ENCODE measurements at places on chromosomes 2 and 18. TPM values are rescaled to one million over a fixed set of nuclear protein-coding genes. Genes with fewer than 3 reads are reported as not detected.

Gene TGIF1
- polyA plus RNA-seq: 49.1 TPM

- no peak overlapping the region for H3K27ac ChIP-seq
- DNase-seq: no peak
- no peak overlapping the region for H3K4me3 ChIP-seq
- H3K36me3 ChIP-seq: no peaks in the 10 kb centered on the region
- no peaks in the 10 kb centered on the region for H3K4me1 ChIP-seq
- H3K27me3 ChIP-seq: no peaks in the 10 kb centered on the region
Measured at GRCh38 chr2:103616891-103617290, 855.1 kb downstream of the TMEM182 start.

DNA sequence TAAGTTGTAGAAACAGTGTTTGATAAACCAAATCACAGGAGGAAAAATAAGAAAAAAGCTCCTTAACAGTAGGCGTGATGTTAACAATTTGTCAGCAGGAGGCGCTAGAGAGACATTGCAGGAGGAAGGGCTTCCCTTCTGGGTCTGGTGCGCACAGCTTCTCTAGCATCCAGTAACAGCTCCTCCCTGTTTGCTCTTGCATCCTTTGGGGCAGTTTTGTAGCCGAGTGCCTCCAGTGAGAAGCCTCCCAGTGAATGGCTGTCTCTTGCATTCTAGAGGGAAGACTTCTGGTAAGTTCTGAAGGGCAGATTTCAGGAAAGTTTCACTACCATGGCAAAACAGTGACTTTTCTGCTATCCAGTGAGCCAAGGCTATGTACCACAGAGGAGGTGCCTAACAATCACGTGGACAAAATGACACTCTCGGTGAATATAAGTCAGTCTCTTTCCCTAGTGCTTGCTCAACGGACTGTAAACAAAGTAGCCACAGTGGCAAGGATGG lies 9.5 kb upstream of the ZNF396 start:
- H3K36me3 ChIP-seq: no peaks in the 10 kb centered on the region
- peaks cover 12% of the 10 kb centered on the region for H3K27me3 ChIP-seq
- H3K27ac ChIP-seq: no peak overlapping the region

DNA sequence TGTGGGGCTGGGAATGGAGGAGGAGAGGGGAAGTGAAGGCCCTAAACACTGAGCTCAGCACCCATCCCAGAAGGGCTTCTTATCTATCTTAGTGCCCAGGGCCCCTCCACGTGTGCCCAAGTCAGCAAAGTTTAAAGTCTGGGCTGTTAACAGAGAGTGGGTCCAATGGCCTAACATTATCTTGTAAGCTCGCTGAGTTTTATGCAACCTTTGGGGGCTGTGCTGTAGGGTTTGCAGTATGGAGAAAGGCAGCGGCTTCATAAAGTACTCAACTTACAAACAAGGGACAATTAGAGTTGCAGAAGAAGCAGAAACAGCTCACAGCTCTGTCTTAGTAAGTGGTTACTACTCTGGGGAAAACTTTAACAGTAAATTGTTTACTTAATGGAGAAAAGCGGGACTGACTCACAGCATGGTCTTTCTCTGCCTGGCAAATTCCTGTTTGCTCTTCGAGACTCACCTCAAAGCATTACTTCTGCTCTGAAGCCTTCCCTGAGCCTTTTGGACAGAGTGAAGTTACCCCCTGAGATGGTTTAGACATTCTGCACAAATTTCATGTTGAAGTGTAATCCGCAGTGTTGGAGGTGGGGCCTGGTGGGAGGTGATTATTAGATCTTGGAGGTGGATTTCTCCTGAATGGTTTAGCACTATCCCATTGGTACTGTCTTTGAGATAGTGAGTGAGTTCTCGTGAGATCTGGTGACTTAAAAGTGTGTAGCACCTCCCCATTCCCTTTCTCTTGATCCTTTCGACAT lies 9.0 kb downstream of the ENOSF1 start:
- no peaks in the 10 kb centered on the region for H3K27me3 ChIP-seq
- peaks cover 10% of the 10 kb centered on the region for H3K36me3 ChIP-seq
- DNase-seq: no peak

Gene GREB1
- 0.67 TPM for polyA plus RNA-seq

DNA sequence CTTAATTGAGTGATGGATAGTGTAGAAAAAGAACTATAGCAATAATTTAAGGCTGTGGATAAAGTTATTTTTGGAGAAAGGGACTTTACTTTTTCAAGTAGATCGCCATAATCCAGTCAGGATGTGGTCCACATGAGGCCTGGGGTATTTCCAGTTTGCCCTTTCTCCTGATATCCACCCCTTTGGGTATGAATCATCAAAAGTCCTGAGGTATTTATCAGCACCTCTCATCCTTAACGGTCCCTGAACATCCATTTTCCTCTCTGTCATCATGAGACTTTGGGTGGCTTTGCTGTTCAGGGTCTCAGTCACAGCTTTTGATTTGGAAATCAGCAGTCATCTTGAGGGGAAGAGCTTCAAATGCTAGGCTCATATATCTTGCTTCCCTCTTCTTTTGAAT lies 39.3 kb upstream of the ELAC1 start:
- no peak overlapping the region for H3K4me3 ChIP-seq
- no peak overlapping the region for H3K27ac ChIP-seq
- no peaks in the 10 kb centered on the region for H3K27me3 ChIP-seq
- peaks cover 14% of the 10 kb centered on the region for H3K36me3 ChIP-seq

Gene ZNF514
- polyA plus RNA-seq: 5.0 TPM

GRCh38 chr18:33097126-33097525 lies 324.3 kb upstream of the KLHL14 start:
- H3K4me3 ChIP-seq: no peak overlapping the region
- H3K27ac ChIP-seq: no peak overlapping the region
- H3K27me3 ChIP-seq: no peaks in the 10 kb centered on the region
- no peak for DNase-seq
- no peaks in the 10 kb centered on the region for H3K4me1 ChIP-seq
- H3K36me3 ChIP-seq: no peaks in the 10 kb centered on the region

DNA sequence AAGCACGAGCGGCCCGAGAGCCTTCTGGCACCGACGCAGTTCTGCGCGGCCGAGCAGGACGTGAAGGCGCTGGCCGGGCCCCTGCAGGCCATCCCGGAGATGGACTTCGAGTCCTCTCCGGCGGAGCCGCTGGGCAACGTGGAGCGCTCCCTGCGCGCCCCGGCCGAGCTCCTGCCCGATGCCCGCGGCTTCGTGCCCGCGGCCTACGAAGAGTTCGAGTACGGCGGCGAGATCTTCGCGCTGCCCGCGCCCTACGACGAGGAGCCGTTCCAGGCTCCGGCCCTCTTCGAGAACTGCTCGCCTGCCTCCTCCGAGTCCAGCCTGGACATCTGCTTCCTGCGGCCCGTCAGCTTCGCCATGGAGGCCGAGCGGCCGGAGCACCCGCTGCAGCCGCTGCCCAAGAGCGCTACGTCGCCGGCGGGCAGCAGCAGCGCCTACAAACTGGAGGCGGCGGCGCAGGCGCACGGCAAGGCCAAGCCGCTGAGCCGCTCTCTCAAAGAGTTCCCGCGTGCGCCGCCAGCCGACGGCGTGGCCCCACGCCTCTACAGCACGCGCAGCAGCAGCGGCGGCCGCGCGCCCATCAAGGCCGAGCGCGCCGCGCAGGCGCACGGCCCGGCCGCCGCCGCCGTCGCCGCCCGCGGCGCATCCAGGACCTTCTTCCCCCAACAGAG lies 70.4 kb downstream of the ARHGEF33 start:
- no peaks in the 10 kb centered on the region for H3K36me3 ChIP-seq
- peaks cover 7% of the 10 kb centered on the region for H3K4me1 ChIP-seq
- H3K27me3 ChIP-seq: no peaks in the 10 kb centered on the region

DNA sequence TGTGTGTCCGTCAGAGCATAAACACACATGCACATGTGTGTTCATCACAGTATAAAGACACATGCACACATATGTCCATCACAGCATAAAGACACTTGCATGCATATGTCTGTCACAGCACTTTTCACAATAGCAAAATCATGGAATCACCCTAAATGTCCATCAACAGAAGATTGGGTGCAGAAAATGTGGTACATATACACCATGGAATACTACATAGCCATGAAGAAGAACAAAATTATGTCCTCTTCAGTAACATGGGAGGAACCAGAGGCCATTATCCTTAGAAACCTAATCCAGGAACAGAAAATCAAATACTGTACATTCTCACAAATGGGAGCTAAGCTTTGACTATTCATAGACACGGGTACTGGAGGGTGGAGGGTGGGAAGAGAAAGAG lies 732.2 kb downstream of the GALR1 start:
- H3K4me1 ChIP-seq: no peaks in the 10 kb centered on the region
- DNase-seq: no peak
- H3K27me3 ChIP-seq: no peaks in the 10 kb centered on the region
- H3K4me3 ChIP-seq: no peak overlapping the region
- no peak overlapping the region for H3K27ac ChIP-seq
- no peaks in the 10 kb centered on the region for H3K36me3 ChIP-seq

DNA sequence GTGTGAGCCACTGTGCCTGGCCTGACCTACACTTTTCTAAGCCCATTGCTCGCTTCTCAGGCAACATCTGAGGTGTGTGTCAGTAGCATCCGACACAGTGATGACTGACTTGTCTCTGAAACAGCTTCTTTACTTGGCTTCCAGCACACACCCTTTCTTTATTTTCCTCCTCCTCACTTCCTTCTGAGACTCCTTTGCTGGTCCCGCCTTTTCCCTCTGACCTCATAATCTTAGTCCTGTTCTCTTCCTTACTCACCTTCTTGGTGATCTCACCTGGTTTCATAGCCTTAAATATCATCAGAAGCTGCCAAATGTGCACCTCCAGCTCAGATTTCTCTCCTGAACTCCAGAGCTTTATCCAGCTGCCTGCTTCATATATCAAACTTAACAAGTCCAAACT lies 66.6 kb upstream of the PELI1 start:
- no peak overlapping the region for H3K27ac ChIP-seq
- H3K4me3 ChIP-seq: no peak overlapping the region

DNA sequence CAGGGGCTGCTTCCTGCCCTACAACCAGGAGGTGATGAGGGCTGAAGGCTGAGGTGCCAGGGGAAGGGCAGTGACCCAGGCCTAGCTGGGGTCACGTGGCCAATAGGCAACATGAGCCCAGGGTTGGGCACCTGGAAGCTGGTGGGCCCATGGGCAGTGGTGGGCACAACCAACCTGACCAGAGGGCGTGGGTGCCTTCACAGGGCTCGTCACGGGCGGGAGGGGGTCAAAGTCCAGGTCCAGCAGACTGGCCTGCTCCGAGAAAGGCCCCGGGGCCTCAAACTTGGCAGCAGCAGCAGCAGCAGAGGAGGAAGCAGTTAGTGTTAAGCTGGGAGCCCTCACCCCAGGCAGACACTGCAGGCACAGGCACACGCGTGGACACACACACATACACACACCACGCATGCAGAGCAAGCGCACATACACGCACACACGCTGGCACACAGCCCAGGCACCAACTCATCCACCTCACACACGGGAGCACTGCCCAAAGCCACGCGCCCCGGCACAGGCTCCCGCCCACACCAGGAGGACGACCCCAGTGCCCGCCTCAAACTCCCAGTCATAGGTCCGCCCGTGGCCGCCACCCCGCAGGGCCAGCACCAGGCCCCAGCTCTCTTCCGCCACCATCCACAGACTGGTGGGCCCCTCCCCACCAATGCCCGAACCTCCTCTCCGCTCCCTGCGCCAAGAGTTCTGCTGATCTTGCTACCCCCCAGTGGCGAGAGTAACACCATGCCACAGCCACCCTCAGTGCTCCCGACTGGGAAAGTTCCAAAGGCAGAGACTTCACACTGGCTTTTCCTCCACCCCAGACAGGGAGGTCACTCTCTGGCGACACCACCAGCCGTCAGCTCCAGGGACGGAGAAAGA lies 53.0 kb downstream of the BIN1 start:
- H3K27me3 ChIP-seq: no peaks in the 10 kb centered on the region
- H3K36me3 ChIP-seq: no peaks in the 10 kb centered on the region
- no peak overlapping the region for H3K4me3 ChIP-seq
- no peak for DNase-seq
- no peak overlapping the region for H3K27ac ChIP-seq

Gene GPR55
- 0.33 TPM for polyA plus RNA-seq

- H3K36me3 ChIP-seq: no peaks in the 10 kb centered on the region
- no peak overlapping the region for H3K27ac ChIP-seq
- H3K4me3 ChIP-seq: no peak overlapping the region
- no peaks in the 10 kb centered on the region for H3K27me3 ChIP-seq
- DNase-seq: no peak
- no peaks in the 10 kb centered on the region for H3K4me1 ChIP-seq
Measured at GRCh38 chr2:181807526-181807925, 84.0 kb upstream of the ITPRID2 start.

Gene SEPTIN2
- polyA plus RNA-seq: 178 TPM

GRCh38 chr2:25558262-25558661 lies 115.1 kb downstream of the DTNB start:
- DNase-seq: no peak
- no peaks in the 10 kb centered on the region for H3K4me1 ChIP-seq
- no peaks in the 10 kb centered on the region for H3K36me3 ChIP-seq
- no peak overlapping the region for H3K27ac ChIP-seq
- no peaks in the 10 kb centered on the region for H3K27me3 ChIP-seq

- no peak for DNase-seq
- H3K4me3 ChIP-seq: no peak overlapping the region
- no peak overlapping the region for H3K27ac ChIP-seq
- H3K36me3 ChIP-seq: no peaks in the 10 kb centered on the region
Measured at GRCh38 chr2:7899923-7900322, 781.9 kb upstream of the ID2 start.

GRCh38 chr2:39241588-39241987 lies 2.2 kb downstream of the CDKL4 start:
- no peak overlapping the region for H3K27ac ChIP-seq
- no peak overlapping the region for H3K4me3 ChIP-seq
- H3K36me3 ChIP-seq: no peaks in the 10 kb centered on the region
- no peaks in the 10 kb centered on the region for H3K4me1 ChIP-seq

- H3K4me3 ChIP-seq: no peak overlapping the region
- H3K4me1 ChIP-seq: no peaks in the 10 kb centered on the region
- no peaks in the 10 kb centered on the region for H3K36me3 ChIP-seq
Measured at GRCh38 chr18:78986018-78986481, 6.4 kb downstream of the SALL3 start.

Gene GPR39
- polyA plus RNA-seq: 9.8 TPM

- no peak overlapping the region for H3K4me3 ChIP-seq
- peaks cover 4% of the 10 kb centered on the region for H3K4me1 ChIP-seq
- H3K36me3 ChIP-seq: no peaks in the 10 kb centered on the region
- H3K27ac ChIP-seq: no peak overlapping the region
- no peak for DNase-seq
- H3K27me3 ChIP-seq: no peaks in the 10 kb centered on the region
Measured at GRCh38 chr2:226467221-226467620, 332.4 kb downstream of the IRS1 start.

Data from lung (tissue), 17 donors.